ENCODE measurements at places on chromosomes 2 and 18.

- DNase-seq, result no peak
Observed at GRCh38 chr18:13442451-13442850, 223.9 kb downstream of the LDLRAD4 start.

DNA sequence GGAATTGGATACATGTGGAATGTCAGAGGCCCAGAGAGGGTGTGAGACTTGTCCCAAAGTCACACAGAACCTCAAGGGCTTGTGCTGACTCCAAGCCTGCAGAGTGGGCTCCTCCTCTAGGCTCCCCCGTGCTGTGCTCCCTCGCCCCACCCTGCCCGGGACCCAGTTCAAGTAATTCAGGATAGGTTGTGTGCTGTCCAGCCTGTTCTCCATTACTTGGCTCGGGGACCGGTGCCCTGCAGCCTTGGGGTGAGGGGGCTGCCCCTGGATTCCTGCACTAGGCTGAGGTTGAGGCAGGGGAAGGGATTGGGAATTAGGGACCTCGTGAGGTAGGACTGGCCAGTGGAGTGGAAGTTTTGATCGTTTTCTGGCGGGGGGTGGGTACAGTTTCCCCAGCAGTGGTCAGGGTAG, 2.8 kb downstream of the CTDSP1 start:
- no peak for DNase-seq

GRCh38 chr2:121253021-121253673, 31.9 kb downstream of the TFCP2L1 start:
- DNase-seq, result no peak

GRCh38 chr2:67649331-67650261, 252.5 kb downstream of the ETAA1 start:
- no peak for DNase-seq

DNA sequence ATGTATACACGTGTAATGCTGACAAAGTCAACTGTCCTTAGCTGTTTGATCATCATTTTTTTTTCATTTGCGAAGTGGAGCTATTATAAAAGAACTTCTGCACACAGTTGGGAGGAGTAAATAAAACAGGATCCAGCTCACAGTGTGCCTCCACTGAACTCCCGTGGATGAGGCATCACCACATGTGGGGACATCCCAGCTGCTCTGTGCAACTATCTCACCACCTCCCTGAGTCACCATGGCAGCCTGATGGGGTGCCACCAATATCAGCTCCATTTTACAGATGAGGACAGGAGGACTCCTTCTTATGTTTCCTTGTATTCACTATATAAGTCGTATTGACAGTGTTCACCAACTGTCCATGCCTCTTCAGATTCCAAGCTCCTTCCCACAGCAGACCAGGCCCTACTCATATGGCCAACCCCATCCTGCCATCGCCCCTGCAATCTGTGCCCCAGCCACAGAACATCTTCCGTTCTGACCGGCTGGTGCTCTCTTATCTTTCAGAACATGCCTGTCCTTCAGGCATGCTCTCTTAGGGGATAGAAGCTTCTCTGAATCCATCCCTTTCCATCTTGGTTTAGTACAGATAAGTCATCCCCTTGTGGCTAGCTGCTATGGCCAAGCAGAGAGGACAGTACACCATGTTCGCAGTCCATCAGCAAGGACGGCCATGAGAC, 288.1 kb downstream of the RNF144A start:
- no peak for DNase-seq

DNA sequence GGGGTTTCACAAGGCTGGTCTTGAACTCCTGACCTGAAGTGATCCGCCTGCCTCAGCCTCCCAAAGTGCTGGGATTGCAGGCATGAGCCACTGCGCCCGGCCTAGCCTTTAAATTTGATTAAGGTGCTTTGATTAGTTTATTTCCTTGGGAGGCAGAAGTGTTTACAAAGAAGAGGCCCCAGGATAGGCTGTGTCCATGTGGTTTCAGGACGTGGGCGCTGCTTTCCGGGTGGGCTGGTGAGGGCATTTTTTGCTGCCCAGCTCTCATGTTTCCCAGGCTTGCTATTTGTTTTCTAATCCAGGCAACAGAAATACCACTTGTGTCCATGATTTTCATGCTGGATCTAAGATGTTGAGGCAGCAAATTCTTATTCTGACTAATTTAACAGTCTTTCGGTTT, 124.2 kb downstream of the SH3RF3 start:
- no peak for DNase-seq

- no peak for DNase-seq
Observed at GRCh38 chr18:36350251-36350651, 52.7 kb downstream of the FHOD3 start.

- no peak for DNase-seq
Observed at GRCh38 chr18:79772865-79773696, 24.7 kb upstream of the KCNG2 start.

DNA sequence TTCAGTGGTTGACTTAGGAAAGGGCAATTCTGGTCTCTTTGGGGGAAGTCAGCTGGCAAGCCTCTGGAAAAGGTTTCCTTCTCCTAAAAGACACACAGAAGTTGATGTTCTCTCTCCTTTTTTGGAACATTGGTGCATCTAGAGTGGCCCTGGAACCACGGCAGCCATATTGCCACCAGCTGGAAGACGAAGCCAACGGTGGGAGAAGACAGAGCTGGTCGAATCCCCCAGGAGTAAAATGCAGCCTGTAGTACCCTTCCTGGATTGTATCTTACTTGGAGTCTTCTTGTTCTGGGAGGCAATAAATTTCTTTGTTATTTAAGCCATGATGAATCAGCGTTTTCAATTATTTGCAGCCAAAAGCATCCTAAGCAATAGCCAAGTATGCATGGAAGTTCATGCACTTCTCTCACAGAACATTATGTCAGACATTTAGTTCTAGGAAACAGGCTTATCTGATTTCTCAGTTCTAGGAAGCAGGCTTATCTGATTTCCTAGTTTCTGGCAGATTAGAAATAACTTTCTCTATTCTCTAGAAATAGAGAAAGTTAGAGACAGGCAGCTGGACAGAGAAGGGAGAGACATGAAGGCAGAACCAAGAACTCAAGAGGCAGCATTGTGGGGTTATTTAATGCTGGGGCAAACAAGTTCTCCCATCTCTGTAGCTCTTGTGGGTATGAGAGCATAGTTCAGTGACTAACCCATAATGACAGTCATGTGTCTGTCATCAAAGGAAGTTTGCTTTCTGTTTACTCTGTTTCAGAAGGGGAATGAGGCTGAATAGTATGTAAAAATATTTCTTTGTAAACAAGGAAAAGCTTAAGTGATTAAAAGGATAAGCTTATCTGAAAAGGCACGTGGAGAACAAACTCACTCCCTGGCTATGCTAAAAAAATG, 40.5 kb upstream of the NABP1 start:
- peak; percentile 12 for DNase-seq

- DNase-seq, result no peak
Observed at GRCh38 chr18:58609536-58609993, 19.3 kb downstream of the ALPK2 start.

- DNase-seq, result no peak
Observed at GRCh38 chr2:28638102-28638501, 113.5 kb upstream of the PPP1CB start.

DNA sequence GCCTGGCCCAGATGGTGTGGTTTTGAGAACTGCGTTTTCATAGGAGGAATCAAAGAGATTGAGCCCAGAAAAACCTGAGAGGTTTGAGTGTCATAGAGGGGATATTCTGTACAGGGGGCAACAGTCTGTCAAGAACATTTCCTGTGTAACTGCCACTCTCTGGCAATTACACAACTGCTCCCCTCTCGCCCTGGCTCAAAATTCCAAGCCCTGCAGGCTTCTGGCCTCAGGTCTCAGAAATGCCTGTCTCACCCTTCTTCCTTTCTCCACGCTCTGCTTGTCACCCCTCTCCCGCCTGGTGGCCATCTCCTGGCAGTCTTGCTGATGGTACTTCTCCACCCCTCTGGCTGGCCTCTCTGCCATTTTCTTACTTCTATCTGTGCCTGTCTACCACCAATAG, 4.0 kb downstream of the VAMP5 start:
- no peak for DNase-seq

DNA sequence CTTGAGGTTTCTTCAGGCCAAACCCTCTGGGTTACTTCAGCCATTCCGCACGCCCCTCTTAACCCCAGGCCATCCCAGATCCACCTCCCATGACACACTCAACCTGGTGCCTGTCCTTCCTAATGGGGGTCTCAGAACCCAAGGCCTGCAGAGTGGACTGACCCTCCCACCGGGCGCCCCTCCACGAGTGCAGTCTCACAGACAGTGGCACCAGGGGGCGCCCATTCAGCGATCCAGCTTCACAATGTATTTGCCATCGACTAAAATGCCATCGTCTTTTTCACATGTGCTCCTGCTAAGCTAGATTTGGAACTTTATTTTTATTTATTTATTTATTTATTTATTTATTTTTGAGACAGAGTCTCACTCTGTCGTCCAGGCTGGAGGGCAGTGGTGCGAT, 38.5 kb downstream of the INPP5D start:
- no peak for DNase-seq

DNA sequence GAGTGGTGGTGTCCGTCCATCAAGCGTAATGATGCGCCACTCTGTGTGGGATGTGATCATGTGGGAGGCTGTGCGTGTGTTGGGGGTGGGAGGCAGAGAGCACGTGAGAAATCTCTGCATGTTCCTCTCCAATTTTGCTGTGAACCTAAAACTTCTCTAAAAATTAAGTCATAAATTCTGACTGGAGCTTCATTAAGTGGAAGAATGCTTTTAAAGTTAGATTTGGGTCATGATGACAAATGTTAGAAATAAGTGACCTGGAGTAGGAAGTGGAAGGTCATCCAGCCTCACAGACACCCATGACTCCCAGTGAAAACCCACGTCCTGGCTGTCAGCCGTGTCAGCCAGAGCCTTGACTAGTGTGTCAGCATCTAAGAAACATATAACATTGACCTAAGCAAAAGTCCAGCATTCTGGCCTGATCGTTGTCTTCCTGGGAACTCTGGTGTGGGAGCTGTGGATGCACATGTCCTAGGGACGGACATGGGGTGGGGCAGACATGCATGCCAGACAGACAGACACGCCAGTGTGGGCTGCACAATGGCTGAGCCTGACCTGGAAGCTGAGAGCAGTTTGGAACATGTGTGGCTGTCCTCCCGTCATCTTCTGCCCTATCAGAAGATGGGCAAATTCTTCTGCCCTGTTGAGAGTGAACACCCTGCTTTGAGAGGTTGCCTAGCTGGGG, 245.6 kb downstream of the FAM210A start:
- no peak for DNase-seq

GRCh38 chr2:147663962-147664361, 180.9 kb upstream of the ACVR2A start:
- DNase-seq, result no peak

DNA sequence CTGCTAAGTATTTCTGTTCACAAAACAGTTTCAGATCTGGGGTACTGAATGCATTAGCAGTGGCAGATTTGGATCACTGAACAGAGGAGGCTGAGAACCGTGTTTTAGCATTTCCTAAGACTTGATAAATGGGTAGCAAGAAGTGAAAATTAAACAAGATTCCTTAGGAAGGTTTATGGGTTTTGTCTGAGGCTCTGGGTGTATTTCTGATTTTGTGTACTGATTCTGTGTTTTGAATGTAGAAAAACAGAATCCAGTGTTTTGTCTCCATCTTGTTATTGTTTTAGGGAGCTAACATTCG, 1.4 kb downstream of the FAM117B start:
- no peak for DNase-seq

DNA sequence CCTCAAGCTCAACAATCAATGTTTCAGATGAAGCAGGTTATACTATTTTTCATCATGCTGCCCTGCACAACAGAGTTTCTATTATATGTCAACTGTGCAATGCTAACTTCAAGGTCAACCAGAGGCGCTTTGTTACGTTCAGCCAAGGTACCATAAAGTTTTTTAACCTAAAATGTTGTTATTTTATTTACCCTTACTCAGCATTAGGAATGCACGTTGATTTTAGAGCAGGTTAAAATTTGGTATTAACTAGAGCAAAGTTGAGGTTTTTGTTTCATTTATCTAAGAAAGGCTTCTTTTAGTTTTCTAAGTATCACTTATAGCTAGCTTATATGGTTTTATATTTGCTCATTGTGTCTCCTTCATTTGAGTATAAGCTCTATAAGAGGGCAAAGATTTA, 21.8 kb downstream of the ANKAR start:
- DNase-seq, result no peak

DNA sequence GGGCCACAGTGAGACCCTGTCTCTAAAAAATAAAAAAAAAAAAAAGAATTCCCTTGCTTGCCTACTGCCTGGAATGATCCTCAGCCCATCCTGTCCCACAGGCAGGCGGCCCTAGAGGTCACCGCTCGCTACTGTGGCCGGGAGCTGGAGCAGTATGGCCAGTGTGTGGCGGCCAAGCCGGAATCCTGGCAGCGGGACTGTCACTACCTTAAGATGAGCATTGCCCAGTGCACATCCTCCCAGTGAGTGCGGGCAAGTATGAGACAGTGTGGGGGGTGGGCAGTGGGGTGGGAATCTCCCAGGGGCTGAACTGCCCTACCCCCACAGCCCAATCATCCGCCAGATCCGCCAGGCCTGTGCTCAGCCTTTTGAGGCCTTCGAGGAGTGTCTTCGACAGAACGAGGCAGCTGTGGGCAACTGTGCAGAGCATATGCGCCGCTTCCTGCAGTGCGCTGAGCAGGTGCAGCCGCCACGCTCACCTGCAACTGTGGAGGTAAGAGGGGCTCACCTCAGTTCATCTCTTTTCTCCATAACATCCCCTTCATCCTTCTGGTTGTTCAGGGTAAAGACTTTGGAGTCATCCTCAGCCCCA, 1.6 kb downstream of the CHCHD5 start:
- DNase-seq, result no peak

DNA sequence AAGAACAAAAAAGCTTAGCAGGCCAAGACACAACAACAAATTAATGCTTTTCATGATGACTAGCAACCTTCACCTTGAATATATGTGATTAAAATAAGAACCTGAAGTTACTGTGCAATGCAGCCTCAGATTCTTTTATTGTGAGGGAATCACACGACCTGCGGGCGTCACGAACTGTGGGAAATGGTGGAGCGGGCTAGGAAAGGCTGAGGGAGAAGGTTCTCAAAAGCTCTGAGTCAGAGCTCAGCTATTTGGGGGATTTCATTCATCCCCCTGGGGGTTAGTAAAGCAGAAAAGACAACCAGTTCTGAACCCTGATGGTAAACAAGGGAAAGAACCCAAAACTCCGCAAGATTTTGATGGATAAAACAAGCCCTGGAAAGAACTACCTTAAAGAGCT, 89.3 kb upstream of the NCKAP5 start:
- DNase-seq, result no peak

DNA sequence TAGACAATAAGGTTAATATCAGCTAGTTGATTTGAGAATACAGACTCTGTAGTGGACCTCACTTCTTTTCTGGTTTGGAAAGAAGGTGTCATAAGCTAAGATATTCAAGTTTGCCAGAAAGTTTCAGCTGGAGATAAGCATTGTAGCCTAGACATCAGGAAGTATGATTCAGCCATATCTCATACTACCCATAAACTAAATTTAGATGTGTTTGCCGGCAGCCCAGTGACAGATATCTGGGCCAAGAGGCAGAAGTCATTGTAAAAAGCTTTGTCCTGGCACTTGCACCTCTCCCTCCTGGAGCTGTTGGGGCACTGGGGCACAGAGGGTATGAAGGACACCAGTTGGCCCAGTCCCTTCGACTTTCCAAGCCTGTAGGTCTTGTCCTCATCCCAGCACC, 128.0 kb downstream of the EPHA4 start:
- DNase-seq, result no peak
